ENCODE measurements at places on chromosomes 4 and X.

DNA sequence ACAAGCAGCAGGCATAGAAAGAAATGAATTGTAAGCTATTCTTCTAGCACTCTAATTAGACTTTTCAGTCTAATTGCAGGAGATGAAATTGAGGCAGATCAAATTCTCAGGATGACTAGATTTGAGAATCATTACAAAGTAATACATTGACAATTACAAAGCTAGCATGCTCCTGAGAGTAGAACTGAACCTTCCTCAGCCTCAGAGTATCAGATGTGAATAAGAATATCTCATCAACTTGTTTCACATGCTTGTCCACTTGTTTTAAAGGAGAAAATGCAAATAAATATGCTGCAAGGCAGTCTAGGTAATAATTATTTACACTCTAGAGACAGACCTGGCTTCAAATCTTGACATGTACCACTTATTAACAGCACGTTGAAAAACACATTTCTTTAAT, 491.0 kb upstream of the MAGEB2 start:
- DNase-seq = no peak

DNA sequence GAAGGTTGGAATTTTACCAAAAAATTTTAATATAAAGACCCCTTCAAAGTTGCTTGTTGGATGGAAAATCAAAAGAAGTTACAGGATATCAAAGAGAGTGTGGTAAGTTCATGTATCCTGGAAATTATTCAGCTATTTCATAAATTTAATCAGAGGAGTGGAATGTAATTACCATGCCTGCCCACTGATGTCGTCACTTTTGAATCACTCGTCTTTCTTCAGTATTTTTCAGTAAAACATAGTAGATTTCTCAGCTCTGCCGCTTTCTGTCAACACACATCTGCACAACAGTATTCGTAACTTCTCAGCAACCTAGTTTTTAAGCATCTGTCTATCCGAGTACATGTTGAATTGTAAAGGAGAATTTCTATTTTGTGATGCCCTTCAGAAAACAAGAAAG, 2163.0 kb upstream of the AGA start:
- no peak for DNase-seq

DNA sequence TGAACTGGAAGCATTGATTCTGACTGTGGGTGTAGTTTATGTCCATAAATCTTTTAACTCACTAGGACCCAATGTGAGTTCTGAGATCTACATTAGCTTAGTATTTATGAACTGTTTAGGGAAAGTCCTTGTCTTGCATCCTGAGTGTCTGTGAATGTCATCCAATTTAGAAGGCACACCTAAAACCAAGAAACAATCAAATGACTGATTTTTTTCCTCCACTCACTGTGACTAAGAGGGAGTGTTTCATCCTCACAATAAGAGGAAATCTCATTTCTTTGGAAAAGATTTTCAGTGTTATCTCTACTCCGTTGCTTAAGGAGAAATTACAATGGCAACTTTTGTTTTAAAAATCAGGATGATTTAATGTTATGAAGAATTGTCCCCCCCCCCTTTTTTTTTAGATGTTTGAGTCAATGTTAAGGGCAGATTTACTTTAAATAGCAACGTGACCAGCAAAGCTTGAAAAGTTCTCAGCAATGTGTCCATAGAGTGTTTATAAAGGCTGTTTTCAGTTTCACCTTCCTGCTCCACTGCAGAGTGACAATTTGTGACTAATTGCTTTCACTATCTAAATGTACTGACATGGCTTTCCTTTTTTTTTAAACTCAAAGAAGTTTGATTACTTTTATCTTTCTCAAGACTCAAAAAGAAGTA, 173.0 kb downstream of the SPCS3 start:
- DNase-seq = no peak

DNA sequence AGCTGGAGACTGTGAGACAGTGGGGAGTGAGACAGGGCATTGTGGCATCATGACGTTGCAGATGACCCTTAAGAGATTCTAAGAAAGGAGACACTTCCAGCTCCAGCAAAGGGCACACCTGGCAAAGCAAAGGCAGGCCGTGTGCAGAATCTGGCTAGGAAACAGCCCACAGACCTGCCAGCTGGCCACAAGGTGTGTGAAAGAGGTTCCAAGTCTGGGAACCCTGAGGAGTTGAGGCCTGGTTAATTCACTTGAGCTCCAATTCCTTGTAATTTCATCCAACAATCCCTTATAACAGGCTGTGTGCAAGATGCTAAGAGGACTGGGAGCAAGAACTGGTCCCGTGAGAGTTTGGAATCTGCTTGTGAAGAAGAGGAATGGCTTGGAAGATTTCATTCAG, 72.8 kb upstream of the FAM9A start:
- no peak for DNase-seq

DNA sequence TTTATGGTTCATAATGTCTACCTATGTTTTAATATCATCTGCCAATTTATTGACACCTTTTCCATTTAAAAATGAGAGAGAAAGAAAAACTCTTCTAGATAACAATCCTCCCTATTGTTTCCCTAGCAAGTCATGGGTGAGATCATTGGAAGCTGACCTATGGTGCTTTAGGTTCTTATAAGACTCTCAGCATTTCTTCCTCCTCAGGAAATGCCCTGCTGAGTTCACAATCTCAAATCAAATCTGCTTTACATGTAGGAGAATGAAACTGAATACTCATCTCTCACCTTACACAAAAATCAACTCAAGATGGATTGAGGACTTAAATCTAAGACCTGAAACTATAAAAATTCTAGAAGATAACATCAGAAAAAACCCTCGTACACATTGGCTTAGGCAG, 267.4 kb downstream of the RAPGEF2 start:
- DNase-seq = no peak

All from stimulated activated CD4-positive, alpha-beta T cell treated with anti-CD3 and anti-CD28 coated beads, Interleukin-12 subunit alpha, Interleukin-12 subunit beta, amount 100 ng/mL, for 4 hours (primary cell).